Activated naive CD8-positive, alpha-beta T cell treated with anti-CD3 and anti-CD28 coated beads, Interleukin-2, amount 50 U/mL, for 16 hours (primary cell): ENCODE measurements at places on chromosomes 2 and 18.

DNA sequence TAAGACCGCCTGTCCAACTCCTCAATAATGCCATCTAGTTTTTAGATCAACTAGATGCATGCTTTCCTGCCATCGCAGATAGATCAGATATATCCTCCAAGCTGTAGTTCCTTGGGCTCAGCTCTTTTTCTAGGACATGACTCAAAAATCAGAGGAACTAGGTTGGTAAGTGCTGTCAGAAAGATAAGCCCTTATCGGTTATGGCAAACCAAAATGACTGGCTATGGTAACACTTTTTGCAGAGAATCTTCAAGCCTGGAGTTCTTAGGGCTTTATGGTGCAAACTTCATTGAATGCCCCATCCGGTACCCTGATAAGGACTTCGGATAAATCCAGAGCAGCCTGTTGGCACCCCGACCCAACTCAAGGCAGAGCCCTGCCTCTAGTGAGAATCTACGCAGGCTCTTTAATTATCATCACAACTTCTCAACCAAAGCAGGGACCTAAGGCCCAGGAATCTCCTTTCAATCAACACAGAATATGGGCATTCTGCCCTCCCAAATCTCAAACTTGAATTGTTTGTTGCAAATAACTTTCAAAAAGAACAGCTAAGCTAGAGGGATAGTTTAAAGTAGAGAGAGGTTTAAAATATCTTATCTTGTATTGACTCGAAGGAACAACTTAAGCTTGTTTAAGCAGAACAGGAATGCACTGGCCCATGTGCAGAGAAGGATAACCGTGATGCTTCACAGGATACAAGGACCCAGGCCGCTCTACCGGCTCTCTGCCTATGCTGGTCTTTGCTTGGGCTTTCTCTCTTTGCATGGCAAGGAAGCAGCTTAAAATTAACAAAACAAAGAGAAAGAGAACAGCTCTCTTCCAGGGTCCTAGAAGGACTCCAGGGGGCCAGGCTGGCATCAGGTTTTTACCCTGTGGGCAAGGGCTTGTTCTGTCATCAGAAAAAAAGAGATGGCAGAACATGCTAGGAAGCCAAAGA lies 3.4 kb upstream of the CYP1B1 start:
- DNase-seq, result no peak

- no peak for DNase-seq
Observed at GRCh38 chr2:212928681-212929080, 222.7 kb downstream of the IKZF2 start.

DNA sequence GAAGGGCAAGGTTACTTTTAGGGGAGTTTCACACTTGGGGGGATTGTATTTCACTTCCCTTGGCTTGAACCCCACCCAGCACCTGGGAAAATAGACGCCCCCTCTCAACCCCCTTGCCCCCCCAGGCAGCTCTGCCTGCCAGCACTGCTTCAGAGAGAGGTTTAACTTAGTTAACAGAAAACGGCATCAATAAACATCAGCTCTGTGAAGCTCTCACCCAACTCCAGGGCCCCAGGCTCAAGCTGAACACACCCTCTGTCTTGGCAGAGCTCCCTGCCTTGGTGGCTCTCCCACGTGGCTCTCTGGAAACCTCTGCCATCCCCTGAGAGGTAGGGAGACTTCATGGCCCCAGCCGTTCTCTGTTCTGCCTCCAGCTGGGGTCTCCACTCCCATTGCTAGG lies 244.1 kb downstream of the ACKR3 start:
- DNase-seq, result no peak

GRCh38 chr2:201257381-201257955 lies 2.9 kb upstream of the CASP8 start:
- DNase-seq, result no peak

GRCh38 chr2:134739879-134740301 lies 21.1 kb upstream of the TMEM163 start:
- DNase-seq, result no peak

DNA sequence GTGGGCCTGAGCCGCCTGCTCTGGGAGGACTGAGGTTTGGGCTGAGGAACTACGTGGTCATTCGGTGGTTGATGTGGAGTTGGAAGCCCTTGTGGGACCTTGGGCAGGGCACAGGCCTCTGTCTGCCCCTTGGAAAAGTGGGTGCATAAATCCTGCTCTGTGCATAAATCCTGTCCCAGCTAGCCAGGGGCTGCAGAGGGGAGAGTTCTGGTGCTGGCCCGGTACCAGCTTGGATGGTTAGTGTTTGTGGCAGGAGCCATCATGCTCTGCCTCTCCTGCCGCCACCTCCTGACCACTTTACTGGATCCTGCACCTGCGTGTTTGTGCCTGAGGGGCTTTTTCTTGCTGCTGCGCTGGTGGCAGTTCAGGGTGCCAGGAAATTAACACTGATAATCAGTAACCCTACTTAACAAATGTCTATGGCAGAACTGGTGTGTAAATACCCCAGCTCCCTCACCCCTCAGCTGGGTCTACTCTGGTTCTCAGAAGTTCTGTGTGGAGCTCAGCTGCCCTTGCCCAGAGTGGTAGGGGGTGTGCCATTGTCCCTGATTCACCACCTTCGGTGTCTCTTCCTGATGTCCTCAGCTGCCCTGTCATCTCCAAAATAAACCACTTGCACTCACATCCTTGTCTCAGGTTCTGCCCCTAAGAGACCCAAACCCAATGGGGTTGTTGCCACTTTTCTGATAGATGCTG lies 156.8 kb downstream of the GLI2 start:
- no peak for DNase-seq

DNA sequence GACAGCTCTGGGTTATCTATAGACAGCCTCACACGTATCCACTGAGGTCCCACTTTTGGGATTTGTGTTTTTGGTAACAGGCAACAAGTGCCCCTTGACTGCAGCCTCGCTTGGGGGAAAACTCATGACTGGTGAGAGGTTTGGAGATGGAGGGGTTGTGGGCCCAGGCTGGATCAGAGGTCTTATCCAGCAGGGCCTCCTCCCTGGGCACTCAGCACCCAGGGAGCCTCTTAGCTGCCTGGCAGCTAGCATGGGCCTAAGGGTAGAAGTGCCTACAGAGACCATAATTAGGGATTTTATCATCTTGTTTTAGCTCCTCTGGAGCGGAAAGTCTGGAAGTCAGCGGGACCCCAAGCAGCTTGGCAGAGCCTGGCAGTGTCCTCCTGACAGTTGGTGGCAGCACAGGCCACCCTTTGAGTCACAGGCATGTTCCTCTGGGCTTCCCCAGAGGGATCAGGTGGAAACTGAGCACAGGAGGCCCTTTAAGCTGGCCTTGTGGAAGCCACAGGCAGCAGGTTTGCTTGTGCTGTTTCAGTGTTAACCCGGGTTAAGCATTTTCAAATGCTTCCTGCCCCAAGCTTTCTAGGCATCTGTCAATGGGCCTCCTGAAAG lies 143.1 kb downstream of the KCTD1 start:
- no peak for DNase-seq

DNA sequence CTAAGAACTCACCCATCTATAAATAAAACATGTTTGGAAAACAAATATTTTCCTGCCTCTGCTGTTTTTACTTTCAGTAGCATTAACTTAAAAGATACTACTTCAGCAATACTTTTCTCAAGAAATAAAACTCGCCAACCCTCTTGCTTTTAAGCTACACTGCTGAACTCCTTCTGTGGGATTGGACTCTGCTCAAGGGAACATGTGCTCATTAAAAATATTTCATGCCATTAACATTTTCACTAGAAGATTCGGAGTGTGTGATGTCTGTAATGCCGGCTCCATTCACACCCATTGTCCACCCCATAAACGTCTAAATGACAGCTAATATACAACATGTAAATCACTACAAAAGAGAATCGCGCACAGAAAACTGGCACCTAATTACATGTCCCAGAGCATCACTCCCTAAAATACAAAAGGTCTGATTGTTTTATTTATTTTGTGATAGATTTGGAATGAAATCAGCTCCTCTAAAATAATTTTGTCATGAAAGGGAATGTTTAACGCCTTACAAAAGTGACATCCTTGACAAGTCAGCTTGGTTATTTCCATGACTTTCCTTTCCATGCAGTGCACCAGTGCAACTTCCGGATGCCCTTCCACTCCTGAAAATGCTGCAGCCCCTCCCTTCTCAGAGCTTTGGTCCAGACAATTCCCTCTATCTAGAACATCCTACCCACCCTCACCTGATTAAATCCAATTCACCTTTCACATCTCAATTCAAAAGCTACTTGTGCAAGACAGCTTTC lies 73.1 kb downstream of the ANKRD44 start:
- no peak for DNase-seq

DNA sequence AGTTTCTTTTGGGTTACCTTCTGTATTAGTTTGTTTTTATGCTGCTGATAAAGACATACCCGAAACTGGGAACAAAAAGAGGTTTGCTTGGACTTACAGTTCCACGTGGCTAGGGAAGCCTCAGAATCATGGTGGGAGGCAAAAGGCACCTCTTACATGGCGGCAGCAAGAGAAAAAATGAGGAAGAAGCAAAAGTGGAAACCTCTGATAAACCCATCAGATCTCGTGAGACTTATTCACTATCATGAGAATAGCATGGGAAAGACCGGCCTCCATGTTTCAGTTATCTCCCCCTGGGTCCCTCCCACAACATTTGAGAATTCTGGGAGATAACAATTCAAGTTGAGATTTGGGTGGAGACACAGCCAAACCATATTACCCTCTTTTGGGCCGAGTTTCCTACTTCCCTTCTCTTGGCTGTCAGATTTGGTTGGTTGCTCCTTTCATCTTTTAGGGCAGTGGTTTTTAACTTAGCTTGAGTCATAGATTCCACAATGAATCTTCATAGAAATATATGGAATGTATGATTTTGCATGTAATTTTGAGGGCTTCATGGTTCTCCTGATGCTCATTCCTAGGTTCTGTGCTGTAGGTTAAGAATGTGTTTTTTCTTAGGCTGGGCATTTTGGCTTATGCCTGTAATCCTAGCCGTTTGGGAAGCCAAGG lies 44.2 kb downstream of the CEP192 start:
- DNase-seq, result no peak

- no peak for DNase-seq
Observed at GRCh38 chr2:154381931-154382794, 316.3 kb upstream of the KCNJ3 start.

- no peak for DNase-seq
Observed at GRCh38 chr2:29412197-29412925, 297.1 kb downstream of the CLIP4 start.

GRCh38 chr2:195651046-195651445 lies 6.0 kb upstream of the SLC39A10 start:
- DNase-seq, result no peak

DNA sequence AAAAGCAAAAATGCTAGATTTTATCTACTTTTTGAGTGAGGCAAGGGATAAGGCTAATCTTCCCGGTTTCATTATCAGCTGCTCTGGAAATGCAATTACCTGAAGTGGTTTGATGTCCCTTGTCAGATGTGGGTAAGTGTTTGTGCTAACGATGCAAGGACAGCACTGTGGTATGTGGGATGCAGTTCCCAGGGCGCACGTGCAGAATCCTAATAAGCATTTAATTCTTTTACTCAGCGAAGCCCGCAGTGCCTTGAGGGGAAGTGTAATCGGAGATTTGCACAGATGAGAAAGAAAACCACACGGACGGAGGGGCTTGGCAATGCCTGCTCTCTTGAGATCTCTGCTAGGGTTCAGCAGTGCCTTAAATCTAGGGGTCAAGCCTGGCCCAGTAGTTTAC lies 108.5 kb upstream of the LYPD6 start:
- DNase-seq, result no peak

DNA sequence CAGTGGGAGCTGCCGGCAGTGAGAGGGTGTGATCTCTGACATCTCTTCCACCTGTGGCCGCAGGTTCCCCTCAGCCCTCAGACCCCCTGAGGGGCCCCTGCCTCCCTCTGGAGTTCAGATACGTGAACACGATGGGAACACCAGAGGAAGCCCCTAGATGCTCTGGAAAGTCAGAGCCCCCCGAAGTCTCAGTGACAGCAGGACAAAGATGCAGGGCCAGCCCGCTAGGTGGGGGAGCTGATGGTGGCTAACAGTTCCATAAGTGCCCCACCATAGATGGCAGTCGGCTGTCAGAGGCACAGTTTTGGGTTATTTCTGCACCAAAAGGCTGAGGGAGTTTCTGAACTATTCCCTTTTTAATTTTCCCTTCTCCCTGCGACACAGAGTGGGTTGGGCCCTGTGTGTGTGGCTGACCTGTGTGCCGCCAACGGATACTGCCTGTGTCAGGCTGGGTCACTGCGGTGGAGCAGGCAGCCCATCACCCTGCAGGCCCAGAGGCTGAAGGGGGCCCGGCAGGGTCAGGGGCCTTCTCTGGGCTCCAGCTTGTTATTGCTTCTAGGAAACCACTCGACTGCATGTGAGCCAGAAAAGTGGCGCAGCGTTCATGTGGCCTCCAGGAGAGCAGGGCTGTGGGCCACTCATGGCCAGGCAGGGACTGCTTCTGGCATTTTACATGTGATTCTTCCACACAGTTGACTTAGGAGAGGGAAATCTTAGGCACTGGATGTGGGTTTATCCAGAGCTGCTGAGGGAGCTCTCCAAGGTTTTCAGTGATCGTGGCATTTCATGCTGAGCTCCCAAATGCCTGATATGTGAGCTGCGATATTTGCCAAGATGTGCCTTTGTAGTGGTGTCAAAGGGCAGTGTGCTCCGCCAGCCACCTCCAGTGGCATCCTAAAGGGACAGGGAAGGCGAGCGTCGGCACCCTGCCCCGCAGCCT lies 225.1 kb downstream of the SH3RF3 start:
- no peak for DNase-seq

GRCh38 chr18:77161383-77161782 lies 28.8 kb upstream of the MBP start:
- DNase-seq, result no peak

DNA sequence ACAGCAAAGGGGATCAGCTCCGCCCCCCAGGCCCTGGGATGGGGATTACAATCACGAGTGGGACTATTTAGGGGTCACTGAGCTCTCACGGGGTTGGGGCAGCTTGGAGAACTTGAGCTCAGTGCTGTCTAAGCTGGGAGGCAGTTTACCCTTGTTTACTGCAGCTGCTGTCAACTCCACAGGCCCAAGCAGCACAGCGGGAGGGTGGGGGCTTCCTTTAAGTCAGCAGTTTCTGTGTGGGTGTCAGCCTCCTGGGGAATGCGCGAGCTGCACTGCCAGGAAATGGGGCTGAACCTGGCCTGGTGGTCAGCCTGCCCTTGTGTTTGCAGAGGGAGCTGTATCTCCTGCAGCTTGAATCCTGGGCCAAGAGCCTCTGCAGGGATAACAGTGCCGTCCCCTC lies 29.8 kb downstream of the TOGARAM2 start:
- DNase-seq, result no peak

DNA sequence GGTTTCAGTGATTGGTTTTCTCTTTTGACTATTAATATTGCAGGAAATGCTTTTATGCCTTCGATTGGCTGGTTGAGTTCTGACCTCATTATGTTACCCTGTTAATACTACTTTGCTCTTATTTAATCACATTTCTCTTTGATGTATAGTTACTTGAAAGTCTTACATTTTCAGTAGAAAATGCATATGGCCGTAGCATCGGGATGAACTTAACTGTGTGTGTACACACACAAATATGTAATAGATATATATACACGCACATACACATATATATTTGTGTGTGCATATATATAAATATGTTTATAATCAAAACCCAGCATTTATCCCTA lies 1.6 kb downstream of the EPC2 start:
- DNase-seq, result no peak
